Karpas-422 (cell line): ENCODE measurements at places on chromosomes 2 and 18. TPM values are rescaled to one million over a fixed set of nuclear protein-coding genes. Genes with fewer than 3 reads are reported as not detected.
A peak's percentile ranks its signal among the peaks of the same experiment; 100 is the strongest.

Gene ABCG5
- total RNA-seq, result not detected in 2 replicates

Gene QPCT
- total RNA-seq, result 4.8 and 8.8 TPM in 2 replicates

Gene MGAT5
- 22.2 and 22.7 TPM in 2 replicates for total RNA-seq

Gene SPEG
- not detected in 2 replicates for total RNA-seq

Gene PSMA8
- total RNA-seq, result not detected in 2 replicates

Gene KCNK3
- not detected in 2 replicates for total RNA-seq

Gene CD302
- not detected in 2 replicates for total RNA-seq

Gene NEU2
- not detected in 2 replicates for total RNA-seq

Gene THOC1
- total RNA-seq, result 58.2 and 84.2 TPM in 2 replicates

Gene CGREF1
- total RNA-seq, result not detected in 2 replicates

Gene NAT8
- not detected in 2 replicates for total RNA-seq

DNA sequence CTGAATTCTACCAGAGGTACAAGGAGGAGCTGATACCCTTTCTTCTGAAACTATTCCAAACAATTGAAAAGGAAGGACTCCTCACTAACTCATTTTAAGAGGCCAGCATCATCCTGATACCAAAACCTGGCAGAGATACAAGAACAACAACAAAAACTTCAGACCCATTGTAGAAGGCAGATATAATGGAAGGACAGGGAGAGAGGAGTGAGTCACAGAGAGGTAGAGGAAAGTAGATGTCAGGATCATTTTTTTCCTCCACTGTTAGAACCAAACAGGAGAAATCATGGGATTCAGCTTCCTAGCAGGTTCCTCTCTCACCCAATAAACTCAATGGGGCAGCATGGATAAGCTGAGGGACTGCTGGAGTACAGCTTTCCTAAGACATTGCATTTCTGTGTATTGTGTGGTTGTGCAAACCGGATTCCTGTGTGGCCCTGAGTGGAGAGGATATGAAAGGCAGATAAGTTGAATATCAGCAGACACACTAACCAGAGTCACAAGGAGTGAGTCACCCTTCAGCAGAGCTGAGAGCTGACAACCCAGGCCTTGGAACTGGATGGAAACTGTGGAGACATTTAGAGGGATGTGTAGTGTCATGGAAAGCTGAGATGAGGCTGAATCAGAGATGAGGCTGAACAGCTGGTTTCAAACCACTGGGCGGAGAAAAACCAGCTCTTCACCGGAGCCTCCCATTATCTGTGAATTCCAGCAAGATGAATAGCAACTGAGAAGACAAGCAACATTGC is 60.9 kb upstream of the MMADHC start:
- no peak for DNase-seq

- peak; percentile 23 for DNase-seq
Observed at GRCh38 chr2:182761903-182762302, 45.8 kb downstream of the DNAJC10 start.

DNA sequence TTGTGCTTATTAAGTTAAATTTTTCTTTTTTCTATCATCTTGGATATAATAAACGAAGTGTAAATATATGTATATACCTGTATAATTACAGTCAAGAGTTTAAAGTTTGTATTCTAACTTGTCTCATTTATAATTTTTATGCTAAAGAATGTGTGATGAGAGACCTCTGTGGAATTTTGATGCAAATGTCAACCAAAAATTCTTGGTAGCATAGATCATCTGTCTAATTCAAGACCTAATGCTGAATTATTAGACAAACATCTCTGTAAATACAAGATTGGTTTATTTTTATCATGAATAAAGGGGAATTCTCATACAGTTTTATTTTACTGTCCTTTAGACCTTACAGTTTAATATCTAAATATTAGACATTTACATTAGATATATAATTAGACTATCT is 149.2 kb upstream of the VWC2L start:
- no peak for DNase-seq

DNA sequence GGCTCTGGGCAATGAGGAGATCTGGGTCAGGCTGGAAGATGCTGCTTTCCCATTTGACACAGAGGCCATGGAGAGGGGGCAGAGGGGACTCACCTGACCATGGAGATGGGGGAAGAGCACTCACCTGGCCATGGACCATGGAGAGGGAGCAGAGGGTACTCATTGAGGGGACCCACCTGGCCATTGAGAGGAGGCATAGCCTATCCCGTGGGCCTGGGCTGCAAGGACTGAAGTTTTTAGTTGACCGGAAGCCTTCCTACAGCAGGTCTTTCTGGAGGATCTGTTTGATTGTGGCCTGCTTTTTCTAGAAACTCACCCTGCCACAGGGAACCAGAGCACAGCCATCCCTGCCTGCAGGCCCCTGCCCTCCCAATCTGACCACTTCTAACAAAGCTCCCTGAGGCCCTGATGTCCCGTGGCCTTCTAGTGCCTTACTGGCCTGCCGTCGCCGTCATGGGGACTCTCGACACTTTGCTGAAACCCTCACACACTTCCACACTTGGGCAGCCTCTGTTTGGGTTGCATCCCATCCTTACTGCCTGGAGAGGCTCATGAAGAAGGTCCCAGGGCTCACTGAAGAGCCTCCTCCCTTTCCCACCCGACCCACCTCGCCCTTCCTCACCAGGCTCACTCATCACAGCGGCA is 5.1 kb upstream of the PROM2 start:
- DNase-seq, result no peak

GRCh38 chr2:176134035-176134434 is 4.5 kb downstream of the HOXD8 start:
- DNase-seq, result no peak

DNA sequence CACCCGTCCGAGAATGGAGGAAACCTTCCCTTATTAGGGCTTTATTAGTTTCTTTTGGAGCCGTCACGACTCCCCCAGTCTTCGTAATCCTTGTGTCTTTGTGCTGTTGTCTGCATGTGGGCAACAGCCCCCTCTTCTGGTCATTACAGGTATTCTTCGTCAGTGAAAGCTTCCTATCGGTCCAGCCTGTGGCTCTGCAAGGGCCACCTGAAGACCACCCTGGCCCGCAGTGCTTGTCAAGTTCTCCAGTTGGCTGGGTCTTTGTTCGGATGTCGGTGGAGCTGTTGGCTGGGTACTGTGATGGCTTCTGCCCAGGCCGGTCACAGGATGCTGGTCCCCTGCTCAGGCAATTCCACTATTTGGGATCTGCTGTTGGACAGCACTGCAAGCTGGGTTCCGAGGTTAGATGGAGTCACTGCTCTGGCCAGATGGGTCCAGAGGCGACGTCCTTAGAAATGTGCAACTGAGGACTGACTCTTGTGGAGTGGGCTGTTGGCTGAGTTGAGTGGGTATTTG is 19.2 kb downstream of the E2F6 start:
- DNase-seq, result peak; percentile 77

- no peak for DNase-seq
Observed at GRCh38 chr2:54899576-54900200, 150.6 kb downstream of the RTN4 start.

DNA sequence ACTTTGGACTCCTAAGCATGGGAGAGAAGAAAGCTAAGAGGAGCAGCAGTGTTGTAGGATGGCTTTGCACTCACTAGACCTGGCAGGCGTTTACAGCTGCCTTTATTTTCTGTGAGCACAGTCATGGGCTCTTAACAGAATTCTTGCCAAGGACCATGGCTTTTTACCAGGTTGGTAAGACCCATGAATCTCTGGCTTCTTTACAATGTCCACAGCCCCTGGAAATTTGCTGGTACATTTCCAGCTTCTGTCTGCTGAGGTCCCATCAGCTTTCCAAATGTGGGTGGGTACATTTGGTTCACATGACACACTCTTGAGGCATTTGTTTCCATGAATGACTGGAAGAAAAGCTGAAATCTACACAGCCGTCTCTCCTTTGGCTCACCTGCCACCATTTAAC is 162.7 kb downstream of the PPP1R1C start:
- no peak for DNase-seq

GRCh38 chr2:175984846-175985245 is 17.2 kb downstream of the LNPK start:
- no peak for DNase-seq

DNA sequence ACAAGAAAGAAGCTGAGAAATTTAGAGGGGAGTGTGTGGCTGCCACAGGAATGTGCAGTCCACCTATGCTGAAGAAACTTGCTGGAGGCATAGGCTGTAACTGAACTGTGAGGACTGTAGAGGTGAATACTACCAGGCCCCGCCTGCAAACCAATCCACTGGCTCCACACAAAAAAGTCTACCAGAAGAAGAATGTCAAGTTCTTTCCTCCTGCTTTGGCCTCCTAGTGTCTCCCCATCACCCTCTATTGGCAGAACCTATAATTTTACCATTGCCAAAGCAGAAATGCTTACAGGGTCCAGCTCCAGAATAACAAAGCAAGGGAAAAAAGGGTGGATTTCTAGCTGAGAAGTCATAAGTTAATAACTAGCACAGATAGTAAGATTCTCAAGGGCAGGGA is 5.9 kb upstream of the ATP5MC3 start:
- DNase-seq, result peak; percentile 75

DNA sequence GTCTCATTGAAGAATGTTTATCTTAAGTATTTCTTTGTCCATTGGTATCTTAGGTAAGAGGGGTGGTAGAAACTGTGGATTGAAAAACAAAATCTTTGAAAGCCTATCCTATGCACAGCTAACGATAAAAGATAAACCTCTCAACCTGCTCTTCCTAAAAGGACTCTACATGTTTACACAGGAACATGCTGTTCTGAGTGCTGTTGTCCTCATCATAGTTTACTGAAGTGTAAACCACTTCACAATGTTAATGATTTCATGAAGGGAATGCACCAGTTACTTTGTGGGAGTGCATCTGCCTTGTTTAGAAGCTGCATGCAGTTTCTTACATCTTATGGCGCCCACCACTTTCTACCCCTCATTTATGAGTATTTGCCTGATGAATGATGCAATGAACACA is 1.2 kb downstream of the ACMSD start:
- no peak for DNase-seq

GRCh38 chr2:52390651-52391050 is 1358.7 kb upstream of the NRXN1 start:
- no peak for DNase-seq

GRCh38 chr18:12442946-12443345 is 35.2 kb downstream of the PRELID3A start:
- no peak for DNase-seq

DNA sequence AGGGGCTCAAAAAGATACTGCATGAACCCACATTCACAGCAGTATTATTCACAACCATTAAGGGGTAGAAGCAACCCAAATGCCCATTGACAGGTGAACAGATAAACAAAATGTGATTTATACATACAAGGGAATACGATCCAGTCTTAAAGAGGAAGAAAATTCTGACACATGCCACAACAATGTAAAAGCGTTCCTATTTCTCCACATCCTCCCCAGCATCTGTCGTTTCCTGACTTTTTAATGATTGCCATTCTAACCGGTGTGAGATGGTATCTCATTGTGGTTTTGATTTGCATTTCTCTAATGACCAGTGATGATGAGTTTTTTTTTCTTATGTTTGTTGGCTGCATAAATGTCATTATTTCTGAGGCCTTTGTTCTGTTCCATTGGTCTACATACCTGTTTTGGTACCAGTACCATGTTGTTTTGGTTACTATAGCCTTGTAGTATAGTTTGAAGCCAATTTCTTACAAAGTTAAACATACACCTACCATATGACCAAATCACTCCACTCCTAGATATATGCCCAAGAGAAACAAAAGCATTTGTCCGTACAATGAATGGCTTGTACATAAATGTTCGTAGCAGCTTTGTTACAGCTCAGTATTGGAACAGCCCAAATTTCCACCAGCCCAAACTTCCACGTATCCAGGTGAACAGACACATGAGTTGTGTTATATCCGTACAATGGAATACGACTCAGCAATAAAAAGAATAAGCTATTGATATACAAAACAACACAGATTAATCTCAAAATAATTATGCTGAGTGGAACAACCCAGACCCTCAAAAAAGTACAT is 85.1 kb downstream of the TMEM131 start:
- DNase-seq, result no peak

- DNase-seq, result no peak
Observed at GRCh38 chr2:38875227-38875575, 533 bp downstream of the DHX57 start.

- DNase-seq, result no peak
Observed at GRCh38 chr18:3410273-3410672, 39.7 kb upstream of the TGIF1 start.

- DNase-seq, result no peak
Observed at GRCh38 chr2:240215676-240216051, 75.2 kb upstream of the OTOS start.
